Stimulated activated CD8-positive, alpha-beta memory T cell treated with anti-CD3 and anti-CD28 coated beads, Interleukin-2, amount 100 ng/mL, for 1 hour (primary cell): ENCODE measurements at places on chromosomes 4 and X.
A peak's percentile ranks its signal among the peaks of the same experiment; 100 is the strongest.

DNA sequence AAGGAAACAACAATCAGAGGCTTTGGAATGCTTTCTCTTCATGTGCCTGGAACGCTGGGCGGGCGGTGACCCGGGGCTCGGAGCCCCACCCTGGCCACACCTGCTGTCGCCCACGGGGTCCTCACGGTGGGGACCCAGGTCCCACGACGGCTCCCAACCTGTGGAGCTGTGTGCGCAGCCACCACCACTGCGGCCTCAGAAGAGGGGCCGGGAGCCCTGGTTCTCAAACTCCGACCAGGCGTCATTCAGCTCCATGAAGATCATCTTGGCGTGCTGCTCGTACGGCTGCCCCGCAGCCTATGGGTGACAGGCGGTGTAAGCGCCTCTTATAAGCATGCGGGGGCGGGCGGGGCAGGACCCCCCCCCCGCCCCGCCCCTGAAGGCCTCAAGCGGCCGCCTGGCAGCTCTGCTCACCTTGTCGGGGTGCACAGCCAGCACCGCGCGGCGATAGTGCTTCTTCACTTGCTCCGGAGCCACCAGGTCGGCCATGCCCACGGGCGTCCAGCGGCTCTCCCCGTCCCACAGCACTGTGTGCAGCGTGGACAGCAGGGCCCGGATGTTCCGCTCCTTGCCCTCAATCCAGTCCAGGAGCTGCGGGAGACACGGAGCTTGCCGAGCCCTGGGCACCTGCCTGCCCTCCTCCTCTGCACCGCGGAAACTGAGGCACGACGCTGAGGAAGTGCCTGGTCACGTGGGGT, 23.7 kb upstream of the CPLX1 start:
- DNase-seq = no peak

DNA sequence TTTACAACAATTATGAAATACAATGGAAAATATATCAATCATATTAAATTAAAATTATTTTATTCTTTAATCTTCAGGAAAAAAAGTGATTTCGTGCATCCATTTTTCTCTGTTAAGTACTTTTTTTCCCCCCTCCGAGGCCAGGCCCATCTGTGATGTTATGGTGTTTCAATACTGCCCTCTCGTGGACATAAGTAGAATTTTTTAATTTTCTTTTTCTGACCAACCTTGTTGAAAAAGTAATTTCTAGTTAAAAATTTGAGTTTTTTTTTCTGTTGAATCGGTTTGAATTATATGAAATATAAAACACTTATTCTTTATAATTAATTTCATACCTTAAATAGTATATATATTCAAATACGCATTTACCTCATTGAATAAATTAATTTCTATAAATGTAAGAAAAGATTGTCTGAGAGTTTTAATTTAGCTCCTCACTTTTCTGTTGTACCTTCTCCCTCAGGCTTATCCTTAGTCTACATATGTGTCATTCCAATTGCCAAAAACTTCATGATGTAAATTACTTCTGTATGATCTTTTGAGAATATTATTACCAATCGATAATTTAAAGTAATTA, 175.8 kb upstream of the TECRL start:
- DNase-seq = no peak

DNA sequence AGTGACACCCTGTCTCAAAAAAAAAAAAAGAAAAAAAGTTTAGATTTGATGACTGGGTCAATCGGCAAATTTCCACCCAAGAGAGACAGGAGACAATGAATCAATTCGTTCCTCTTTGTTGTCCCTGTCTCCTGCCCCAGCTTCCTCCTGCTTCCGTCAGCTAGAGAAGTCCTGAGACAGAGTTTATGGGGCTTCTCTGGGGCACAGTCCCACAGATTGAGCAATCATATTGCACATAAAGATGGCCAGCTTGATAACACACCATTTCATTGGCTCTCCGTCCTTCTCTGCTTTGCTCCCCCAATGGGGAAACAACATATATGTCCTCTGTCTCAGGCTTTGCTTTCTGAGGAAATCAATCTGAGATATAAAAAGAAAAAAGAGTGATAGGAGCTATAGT, 78.4 kb upstream of the FUNDC1 start:
- DNase-seq = no peak

DNA sequence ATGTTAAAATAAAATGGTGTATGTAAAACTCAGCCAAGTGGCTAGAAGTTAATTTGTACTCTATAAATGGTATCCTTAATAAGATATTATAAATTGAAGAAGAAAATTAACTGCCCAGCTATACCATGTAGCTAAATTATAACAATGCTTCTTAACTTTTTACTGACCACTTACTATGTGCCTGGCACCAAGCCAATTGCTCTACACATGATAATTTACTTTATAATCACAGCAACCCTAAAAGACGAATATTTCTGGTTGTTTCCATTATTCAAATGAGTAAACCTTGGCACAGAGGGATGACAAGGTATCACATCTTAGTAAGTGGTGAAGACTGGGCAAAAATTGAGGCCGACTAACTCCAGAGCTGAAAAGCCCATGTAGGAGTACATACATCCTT, 1506.6 kb downstream of the PCDH7 start:
- no peak for DNase-seq

GRCh38 chr4:77203380-77204197, 46.6 kb downstream of the CCNG2 start:
- peak; percentile 43 for DNase-seq

- DNase-seq = no peak
These were observed 1.0 kb downstream of the ENAM start for GRCh38 chr4:70629469-70630090.

GRCh38 chr4:32544846-32545245, 1824.7 kb downstream of the PCDH7 start:
- no peak for DNase-seq

DNA sequence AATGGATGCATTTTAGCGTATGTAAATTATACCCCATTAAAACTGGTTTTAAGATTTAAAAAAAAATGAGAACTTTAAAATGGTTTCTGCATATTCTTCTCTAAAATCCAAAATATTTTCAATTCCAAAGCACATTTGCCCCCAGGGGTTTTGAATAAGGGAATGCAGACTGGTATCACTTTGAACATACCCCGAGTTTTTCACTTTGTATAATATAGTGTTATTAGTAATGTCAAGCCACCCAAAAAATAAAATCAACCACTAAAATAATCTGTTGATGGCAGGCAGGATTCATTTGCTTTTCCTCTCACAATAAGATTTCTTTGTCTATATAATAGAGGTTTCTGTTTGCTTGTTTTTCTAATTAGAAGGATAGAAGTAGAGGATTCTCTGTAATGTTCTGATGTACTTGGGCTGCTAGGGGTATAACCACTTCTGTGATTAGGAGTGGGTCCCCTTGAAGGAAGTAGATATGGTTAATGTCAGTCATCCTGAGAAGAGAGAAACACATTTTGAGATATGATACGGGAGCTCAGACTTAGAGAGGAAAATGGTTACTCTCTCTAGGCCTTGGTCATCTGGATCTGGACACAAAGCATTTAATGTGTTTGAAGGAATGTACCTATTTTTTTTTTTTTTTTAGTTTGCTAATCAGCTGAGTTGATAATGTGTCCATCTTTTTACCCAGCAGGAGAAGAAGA, 9.3 kb upstream of the LIN54 start:
- DNase-seq = no peak

- DNase-seq = no peak
These were observed 32.1 kb upstream of the PAQR3 start for GRCh38 chr4:78971326-78971725.

DNA sequence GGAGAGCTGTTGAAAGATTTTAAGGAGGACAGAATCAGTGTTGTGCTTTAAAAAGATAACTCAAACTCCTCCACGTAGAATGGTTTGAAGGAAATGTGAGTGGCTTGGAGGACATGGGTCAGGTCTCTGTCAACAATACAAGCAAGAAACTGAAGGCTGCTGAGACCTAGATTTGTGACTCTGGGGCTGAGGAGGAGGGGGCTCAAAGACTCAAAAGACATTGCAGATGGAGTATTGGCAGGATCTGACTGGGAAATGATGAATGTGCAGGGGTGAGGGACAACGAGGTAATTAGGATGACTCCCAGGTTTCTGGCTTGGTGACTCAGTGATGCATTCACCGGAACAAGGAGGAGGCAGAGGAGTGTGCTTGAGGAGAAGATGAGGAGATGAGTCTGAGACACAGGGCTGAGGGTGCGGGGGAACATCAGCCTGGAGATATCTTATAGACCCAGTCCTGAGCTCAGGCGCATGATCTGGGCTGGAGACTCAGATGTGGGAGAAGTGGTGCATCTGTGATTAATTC, 3.3 kb upstream of the RPS4X start:
- no peak for DNase-seq

GRCh38 chrX:106246511-106246910, 78.4 kb downstream of the PWWP3B start:
- no peak for DNase-seq

- DNase-seq = no peak
These were observed 318.7 kb downstream of the PRR32 start for GRCh38 chrX:127138218-127138617.
